Stimulated activated CD8-positive, alpha-beta memory T cell treated with anti-CD3 and anti-CD28 coated beads, Interleukin-2, amount 100 ng/mL, for 48 hours (primary cell): ENCODE measurements at places on chromosomes 2 and 18.

- no peak for DNase-seq
Observed at GRCh38 chr2:240172071-240172895, 31.8 kb upstream of the OTOS start.

- DNase-seq, result no peak
Observed at GRCh38 chr2:14557111-14557510, 75.4 kb upstream of the LRATD1 start.

DNA sequence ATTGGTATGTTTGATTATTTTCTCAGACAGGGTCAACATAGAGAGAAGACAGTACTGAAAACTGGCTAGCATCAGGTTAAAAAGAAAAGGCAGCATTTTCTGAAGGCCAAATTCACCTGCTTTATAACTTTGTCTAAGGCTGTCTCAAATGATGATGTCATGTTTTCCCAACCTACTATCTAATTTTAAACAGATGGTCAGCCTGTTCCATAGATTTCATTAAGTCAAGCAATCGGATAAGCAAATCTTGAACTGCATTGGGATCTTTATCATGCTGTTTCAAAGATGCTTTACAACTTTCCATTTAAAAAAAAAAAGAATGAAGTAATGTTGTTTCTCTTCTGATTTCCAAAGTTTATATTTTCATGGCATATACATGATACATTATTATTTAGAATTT, 56.3 kb upstream of the SPOPL start:
- no peak for DNase-seq

DNA sequence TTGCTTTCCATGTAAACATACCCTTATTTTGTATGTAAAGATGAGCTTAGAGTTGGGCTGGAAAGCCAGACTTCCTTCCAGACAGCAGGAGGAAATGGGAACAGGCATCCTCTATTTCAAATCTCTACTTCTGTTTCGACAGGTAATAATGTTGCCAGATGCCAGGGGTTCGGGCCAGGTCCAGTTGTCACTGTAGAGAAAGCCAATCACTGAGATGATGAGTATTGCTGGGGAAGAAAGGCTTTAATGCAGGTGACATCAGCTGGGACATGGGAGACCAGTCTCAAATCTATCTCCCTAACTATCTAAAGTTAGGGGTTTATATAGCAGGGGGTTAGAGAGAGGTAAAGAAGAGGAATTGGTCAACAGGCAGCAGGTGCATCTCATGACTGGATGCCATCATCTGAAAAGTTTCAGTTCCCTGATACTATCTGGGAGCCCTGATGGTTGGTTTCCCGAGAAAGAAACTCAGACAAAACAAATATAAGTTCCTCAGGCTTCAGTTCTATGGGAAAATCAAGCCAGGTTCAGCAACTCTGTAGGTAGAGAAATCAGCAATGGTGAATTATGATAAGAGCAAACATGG, 9.3 kb upstream of the MTCL1 start:
- DNase-seq, result no peak

GRCh38 chr18:68865503-68865902, 67.6 kb downstream of the CCDC102B start:
- DNase-seq, result no peak

DNA sequence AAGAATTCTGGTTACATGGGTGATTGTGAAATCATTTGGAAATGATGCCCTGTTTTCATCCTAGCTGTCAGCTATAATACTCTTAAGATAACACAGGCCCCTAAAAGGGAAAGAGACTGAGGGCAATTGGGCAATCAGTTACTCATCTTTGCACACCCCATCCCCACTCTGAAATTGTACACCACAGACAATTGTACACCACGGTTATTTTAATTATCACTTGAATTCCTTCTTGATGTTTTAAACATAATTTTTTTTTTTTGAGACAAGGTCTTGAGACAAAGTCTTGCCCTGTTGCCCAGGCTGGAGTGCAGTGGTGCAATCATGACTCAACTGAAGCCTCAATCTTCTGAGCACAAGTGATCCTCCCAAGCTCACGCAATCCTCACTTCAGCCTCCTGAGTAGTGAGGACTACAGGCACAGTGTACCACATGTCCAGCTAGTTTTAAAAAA, 862.4 kb upstream of the ACVR2A start:
- no peak for DNase-seq

DNA sequence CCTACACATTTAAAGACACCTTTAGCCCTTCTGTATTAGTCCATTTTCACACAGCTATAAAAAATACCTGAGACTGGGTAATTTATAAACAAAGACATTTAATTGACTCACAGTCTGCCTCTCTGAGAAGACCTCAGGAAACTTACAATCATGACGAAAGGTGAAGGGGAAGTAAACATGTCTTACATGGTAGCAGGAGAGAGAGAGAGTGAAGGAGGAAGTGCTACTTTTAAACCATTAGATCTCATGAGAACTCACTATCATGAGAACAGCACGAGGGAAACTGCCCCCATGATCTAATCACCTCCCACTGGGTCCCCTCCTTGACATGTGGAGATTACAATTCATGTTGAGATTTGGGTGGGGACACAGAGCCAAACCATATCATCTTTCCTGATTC, 946.6 kb downstream of the SLC4A3 start:
- no peak for DNase-seq

DNA sequence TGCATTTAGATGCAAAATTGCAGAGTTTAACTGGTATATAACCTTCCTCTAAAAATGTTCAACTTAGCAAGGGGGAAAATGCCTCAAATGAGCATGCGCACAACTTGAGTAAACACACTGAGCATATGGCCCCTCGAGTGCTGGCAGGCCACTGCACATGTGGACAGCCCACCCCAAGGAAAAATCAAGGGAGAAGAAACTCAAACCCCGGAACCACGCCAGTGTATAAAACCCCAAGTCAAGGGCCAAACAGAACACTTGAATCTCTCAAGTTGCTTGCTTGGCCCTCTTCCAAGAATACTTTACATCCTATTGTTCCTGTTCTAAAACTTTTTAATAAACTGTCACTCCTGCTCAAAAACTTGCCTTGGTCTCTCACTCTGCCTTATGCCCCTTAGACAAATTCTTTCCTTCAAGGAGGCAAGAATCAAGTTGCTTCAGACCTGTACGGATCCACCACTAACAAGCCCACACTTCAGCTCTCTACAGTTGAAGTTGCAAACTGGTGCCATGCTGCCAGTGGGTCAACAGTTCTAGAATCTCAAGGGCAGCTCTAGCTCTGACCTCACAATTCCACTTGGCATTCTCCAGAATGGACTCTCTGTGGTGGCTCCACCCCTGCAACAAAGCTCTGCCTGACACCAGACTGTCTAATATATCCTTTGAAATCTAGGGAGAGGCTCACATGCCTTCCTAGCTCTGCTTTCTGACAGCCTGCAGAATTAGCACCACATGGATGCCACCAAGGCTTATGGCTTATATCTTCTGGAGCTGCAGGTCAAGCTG, 38.9 kb downstream of the HIBCH start:
- DNase-seq, result no peak

DNA sequence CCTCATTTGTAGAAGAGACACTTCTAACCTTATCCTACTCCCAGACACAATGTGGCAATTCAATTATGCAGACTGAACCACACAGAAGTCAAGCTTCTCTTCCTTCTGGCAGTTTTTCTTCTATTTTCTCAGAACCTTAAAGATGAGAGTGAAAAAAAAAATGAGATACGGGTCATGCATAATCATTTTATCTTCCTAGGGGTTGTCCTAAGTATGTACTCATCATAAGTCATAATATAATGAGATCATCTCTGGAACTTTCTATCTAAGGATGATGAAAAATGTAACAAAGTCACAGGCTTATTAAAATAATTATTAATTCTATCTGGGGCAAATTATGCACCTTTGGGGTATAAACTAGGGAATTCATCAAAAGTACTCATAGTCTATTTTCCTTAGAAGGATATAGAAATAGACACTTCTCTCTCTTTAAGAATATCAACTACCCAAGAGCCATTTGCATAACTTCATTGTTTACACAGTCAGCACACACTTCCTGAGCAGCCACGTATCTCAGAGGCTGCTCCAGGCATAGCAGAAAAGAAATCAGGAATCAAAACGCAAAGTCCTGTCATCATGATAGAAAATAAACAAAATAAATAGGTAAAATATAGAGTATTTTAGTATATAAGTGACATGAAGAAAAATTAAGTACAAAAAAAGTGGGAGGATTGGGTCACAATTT, 345.9 kb upstream of the SPHKAP start:
- no peak for DNase-seq

- no peak for DNase-seq
Observed at GRCh38 chr18:54967786-54968185, 8.5 kb upstream of the CCDC68 start.

DNA sequence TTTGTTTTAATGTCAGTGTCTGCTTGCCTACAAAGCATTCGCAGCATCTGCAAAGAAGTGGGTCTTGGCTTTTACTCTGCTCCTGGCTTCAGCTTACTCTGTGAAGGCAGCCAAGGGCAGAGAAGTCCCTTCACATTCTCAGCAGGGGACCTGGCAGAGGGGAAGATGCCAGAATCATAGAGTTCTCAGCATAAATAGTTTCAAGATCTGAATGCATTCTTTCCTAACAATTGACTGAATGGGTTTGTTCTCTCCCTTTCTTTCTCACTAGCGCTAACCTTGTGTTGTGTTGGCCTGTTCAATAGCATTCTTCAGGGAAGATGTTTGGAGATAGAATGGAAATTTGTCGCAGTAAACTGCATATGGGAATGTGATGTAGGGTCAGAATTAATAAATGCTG, 106.9 kb downstream of the FARSB start:
- DNase-seq, result no peak

- DNase-seq, result no peak
Observed at GRCh38 chr2:168006498-168006897, 240.9 kb downstream of the STK39 start.

DNA sequence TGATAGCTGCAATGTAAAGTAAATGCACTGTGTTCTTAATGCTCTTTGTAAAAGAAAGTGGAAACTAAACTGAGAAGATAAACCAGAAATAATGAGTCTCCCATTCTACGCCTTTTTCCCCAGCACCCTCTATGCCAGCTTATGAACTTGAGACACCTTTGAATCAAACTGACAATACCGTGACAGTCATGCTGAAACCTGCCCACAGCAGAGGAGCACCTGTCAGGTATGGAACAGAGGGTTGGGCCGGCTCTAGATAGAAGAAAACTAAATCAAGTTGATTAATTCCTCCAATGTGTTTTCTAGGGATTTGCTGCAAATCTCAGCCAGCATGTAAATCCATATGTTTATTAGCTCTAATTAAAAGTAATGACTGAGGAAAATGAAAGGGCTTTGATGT, 520.6 kb upstream of the RAB12 start:
- no peak for DNase-seq

GRCh38 chr2:191020742-191021381, 6.9 kb upstream of the STAT1 start:
- DNase-seq, result no peak

DNA sequence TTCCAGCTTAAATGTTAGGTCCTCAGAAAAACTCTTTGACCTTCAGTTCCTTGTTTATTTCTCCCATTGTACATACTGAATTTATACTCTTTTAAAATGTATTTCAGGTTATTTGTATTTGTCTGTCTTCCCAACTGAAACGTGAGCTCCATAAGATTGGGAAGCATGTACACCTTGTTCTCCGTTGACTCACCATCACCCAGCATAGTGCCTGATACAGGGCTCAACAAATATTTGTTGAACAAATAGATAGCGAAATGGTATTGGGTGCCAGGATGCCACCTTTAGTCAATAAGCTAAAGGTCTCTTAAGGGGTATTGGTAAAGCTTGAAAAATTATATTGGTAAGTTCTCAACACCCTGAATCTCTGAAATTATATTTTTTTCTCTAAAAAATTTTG, 1841.3 kb upstream of the CELF4 start:
- DNase-seq, result no peak

DNA sequence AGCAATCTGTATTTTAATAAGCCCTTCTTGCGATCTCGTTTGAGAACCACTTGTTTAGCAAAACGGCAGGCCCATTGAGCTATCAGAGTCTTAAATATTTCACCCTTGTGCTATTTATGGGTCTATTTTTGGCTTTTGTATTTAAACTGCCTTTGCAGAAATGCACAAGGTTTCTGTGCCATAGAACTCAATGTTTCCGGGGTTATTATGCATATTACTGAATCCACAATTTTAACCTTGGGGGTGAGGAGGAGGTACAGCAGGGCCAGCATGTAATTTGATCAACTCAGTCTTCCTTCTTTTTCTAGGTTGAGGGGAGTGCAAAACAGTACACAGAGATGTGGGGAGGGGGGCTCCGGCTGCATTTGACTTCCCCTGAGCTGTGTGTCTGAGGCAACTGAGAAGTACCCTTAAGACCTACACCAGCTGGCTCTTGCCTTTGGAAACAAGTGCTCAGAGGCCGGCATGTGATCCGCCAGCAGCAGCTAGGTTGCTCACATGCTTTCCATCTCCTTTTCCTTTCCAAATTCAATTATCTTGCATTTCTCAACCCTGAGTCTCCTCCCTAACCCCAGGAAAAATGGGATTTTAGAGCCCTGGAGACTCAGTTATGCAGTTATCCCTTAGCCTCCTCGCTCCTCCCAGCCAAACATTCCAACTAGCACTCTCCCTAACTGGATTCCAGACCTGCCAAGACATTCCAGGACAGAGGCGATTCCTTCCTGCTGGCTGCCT, 103.0 kb downstream of the HNRNPLL start:
- DNase-seq, result no peak

- no peak for DNase-seq
Observed at GRCh38 chr18:2223849-2224248, 347.5 kb downstream of the METTL4 start.
